ENCODE measurements at places on chromosomes 5 and 9. TPM values are rescaled to one million over a fixed set of nuclear protein-coding genes. Genes with fewer than 3 reads are reported as not detected.
A peak's percentile ranks its signal among the peaks of the same experiment; 100 is the strongest.

DNA sequence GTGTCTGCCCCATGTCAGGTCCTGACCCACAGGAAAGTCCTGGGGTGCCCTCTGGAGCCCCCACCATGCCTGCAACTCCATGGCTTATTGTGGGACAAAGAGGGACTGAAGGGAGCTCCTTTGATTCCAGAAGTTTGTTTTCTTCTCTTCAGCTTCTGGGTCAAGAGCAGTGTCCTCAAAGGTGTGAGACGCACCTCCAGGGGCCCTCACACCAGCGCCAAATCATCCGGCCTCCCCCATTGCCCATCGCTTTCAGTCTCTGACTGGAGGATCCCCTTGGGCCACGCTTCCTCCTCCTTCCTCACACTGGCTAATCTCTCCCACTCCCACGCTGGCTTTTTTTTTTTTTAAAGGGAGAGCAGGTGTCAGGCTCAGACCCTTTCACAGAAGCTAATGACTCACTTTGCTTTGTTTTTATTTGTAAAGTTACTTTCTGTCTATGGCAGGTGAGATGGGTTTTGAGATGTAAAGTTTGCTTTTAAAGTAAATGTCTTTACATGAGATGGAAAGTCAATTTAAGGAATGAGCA is 16.7 kb downstream of the CDHR2 start:
- no peak for DNase-seq

GRCh38 chr5:9619331-9620092 is 10.6 kb downstream of the TAS2R1 start:
- no peak for DNase-seq

GRCh38 chr9:124468061-124468740 is 17.9 kb downstream of the ADGRD2 start:
- DNase-seq, result no peak

LCN10 gene
- total RNA-seq, result 0.94 TPM

DNA sequence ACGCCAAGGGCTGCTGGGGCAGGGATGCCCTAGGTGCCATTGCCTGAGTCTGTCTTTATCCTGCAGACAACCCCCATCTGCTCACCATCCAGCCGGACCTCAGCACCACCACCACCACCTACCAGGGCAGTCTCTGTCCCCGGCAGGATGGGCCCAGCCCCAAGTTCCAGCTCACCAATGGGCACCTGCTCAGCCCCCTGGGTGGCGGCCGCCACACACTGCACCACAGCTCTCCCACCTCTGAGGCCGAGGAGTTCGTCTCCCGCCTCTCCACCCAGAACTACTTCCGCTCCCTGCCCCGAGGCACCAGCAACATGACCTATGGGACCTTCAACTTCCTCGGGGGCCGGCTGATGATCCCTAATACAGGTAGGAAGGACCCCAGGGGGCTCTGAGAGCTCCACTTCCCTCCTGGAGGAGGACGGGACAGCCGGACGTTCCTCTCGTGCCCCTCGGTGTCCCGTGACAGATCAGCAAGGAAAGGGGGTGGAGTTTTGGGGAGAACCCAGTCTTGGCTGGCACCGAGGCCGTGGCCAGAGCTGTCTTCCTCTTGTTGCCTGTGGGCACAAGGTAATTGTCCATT is 24.9 kb downstream of the HK3 start:
- DNase-seq, result no peak

- no peak for DNase-seq
These were observed 11.5 kb downstream of the TMEM171 start for GRCh38 chr5:73131711-73132425.

GARIN3 gene
- not detected for total RNA-seq

DNA sequence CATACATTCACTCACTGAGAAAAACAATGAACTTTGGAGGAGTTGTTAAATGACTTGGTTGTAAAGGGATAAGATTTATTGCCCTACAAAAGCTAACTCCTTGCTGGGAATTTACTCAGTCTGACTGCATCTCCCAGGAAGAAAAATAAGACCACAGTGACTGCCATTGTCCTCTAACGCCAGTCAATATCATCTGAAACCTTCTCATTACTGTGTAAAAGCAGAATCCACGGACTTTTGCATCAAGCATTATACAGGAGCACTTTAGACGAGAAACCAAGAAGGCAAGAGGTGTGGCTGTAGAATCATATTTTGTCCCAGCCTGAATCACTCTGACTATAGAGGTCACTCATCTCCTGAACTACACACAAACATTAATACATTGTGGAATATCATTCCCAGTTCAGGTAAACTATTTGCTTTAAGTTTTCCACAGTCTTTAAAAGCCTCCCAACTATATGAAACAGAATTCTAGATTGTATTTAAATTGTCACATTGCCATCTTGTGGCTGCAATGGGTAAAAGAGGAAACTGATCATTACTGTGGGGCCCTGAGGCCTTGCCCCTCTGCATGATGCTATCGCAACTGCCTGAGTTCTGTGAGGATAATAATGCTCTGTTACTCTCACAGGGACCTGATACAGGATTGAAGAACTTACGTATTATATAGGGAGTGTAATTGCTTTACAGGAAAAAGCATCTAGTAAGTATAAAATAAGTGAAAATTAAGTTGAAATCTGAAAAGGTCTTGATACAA is 142.9 kb downstream of the SLCO4C1 start:
- no peak for DNase-seq

GARNL3 gene
- total RNA-seq, result 18.1 TPM

FAM78A gene
- 1.3 TPM for total RNA-seq

DNA sequence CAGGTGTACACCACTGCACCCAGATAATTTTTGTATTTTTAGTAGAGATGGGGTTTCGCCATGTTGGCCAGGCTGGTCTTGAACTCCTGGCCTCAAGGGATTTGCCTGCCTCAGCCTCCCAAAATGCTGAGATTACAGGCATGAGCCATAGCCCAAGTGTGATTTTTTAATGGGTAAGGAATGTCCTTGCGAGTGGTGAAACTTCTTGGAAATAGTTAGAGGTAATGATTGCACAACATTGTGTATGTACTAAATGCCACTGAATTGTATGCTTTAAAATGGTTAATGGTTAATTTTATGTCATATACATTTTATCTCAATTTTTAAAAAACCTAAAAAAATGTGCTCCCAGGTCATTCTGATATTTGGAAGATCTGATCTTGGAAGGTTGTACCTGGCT is 59.9 kb upstream of the IL6ST start:
- DNase-seq, result no peak

DNA sequence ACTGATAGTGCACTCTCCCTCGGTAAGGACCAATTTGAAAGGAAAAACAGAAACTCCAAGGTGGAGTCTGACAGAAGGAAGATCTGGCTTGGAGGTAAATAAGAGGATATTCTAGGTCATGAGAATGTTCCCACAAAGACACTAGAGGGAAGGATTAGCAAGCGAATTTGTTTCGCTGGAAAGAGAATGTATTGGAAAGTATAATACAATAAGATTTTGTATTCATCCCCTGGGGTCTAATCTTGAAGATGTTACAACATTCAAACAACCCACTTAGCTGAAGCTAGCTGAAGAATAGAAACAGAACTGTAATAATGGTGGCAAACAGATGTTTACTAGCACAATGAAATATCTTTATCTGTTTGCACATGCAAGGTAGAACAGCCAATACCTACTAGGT is 158.7 kb downstream of the GNAQ start:
- no peak for DNase-seq

ACTBL2 gene
- 1.5 TPM for total RNA-seq

DNA sequence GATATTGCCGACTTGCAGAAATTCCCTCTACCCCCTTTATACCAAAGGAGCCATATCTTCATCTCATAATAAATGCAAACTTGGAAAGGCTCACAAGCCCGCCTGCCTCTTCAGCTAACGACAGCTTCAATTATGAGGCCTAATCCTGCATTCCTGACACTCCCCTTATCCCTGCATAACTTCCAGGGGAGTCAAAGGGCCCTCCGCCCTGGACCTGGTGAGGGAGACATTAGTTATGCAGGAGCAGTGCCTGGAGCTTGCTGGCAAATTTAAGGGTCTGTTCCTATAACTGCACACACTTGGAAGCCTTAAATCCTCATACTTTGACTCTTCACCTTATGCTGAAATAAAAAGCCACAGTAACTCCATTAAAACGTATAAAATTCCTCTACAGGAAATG is 617.9 kb downstream of the BNC2 start:
- no peak for DNase-seq

- no peak for DNase-seq
These were observed 24.9 kb downstream of the ATOX1 start for GRCh38 chr5:151733358-151734063.

CATSPER3 gene
- total RNA-seq, result 0.68 TPM

NR6A1 gene
- total RNA-seq, result 13.0 TPM

MELK gene
- total RNA-seq, result 48.1 TPM

DNA sequence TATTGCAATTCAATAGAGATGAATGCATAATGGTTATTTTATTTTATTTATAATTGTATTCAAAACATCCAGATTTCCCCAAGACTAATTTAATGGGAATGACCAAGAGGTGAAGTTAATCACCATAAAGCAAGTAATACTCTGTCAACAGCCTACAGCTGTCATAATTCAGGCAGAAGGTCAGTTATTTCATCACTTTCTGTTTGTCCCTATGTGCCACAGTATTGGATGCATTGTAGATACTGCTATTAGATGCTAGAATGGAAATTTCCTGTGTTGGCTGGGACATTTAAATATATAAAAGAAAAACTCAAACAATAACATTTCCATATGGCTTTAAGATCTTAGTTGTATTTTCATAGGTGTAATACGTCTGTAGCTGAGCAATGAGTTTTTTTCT is 56.7 kb upstream of the MINAR2 start:
- no peak for DNase-seq

DNA sequence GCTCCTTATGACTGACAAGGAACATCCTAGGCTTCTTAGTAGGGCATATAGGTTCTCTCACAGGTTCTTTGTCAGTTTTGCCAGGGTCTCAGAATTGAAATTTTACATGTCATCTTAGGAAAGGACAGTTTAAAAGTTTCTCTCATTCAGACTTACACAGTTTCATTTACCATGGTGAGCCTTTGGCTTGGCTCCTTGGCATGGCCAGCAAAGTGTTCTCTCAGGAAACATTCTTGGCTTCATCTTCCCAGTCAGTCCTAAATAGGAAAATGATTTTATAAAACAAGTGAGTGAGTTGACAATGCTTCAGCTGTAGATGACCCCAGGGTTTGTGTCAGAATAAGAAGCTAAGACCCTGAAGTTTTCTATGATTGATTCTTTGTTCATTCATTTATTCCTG is 191.6 kb downstream of the PCSK5 start:
- no peak for DNase-seq

GRCh38 chr9:5909976-5910375 is 19.3 kb downstream of the MLANA start:
- DNase-seq, result no peak

- peak; percentile 42 for DNase-seq
These were observed 99.6 kb upstream of the RAPGEF1 start for GRCh38 chr9:131839281-131840084.

DNA sequence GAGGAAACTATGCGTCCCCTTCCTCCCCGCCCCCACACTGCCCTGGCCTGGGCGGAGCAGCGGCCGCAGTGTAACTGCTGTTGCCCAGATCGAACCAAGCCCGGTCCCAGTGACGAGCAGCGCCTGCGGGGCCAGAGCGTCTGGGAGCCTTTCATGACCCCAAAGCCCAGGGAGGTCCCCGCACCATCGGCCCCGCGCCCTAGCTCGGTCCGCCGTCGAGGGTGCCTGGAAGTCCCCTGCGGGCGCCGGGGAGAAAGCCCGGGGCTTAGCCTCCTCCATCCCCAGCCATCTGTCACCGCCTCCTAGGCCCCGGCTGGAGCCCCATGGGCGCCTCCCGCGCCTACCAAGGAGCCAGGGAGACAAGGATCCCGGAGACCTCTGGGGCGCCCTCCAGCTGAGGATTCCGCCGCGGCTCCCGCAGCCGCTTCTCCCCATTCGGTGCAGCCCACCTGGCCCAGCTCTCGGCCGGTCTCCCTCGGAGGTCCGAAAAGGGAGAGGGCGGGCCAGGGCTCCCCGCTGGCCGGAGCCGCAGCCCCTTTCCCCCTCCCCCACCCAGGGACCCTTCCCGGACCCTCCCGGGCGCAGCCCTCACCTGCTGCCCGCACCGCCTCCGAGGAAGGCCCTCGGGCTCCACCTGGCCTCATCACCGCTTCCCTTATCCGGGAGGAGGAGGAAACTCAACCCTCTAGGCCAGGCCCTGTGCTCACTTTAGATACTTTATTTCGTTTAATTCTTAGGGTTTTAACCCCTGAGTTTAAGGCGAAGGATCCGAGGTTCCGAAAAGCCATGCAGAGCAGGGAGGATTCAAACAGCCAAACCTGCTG is 45.6 kb downstream of the APTX start:
- no peak for DNase-seq

DNA sequence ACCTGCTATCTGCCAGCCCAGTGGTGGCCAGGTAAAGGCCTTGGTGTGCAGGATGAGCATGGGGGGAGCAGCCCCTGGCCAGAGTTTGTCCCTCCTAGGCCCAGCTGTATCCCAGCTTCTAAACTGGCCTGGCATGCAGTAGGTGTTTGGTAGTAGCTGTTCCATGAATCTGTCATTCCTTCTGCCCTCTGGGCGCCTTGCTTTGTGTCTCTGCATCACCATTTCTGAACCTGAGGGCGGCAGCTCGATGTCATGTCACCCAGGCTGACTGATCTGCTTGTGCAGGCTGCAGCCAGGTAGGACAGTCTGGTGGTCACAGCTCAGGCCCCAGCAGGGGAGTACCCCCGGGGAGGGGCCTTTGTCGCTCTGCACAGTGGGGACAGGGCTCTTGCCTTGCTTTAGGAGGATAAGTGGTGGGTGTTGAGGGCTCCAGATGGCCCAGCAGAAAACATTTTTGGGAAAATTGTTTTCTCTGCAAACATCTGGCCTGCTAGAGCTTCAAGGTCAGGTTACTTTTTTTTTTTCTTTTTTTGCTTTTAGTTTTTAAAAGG is 4.6 kb upstream of the SUSD3 start:
- DNase-seq, result no peak

GMCL2 gene
- total RNA-seq, result not detected

ZBTB43 gene
- 12.1 TPM for total RNA-seq

DNA sequence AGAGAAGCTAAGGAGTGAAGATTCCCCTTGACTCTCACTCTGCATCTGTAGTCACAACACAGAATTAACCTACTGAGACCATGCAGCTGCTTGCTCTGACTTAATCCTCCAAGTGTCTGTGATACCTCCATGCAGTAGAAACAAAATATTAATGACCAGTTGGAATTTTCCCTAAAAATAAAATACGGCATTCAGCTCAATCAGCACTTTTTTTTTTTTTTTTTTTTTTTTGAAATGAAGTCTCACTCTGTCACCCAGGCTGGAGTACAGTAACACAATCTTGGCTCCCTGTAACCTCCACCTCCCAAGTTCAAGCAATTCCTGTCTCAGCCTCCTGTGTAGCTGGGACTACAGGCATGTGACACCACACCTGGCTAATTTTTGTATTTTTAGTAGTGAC is 48.4 kb downstream of the WDR41 start:
- DNase-seq, result no peak

- no peak for DNase-seq
These were observed 109.8 kb downstream of the NR6A1 start for GRCh38 chr9:124661271-124661670.

DNA sequence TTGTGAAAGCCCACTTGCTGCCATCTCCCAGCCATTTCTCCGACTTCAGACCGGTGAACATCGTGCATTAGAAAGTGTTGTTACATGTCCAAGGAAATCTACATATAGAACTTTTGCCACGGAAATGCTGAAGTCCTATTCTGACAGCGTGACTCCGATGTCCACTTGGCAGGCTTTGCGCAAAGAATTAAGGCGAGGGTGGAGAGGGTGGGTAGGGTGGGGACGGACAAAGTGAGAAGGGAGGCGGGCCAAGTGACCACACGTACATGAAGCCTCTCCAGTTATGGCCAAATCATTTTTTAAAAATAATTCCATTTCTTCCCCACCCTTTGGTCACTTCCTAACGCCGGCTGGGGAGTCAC is 460 bp upstream of the ACO1 start:
- DNase-seq, result no peak

GRCh38 chr5:102049517-102049916 is 246.6 kb downstream of the SLCO4C1 start:
- no peak for DNase-seq
